NCI-H510A (cell line): ENCODE measurements at places on chromosomes 3 and 15.

- DNase-seq = no peak
Measured at GRCh38 chr3:179729981-179730380, 77.1 kb downstream of the USP13 start.

DNA sequence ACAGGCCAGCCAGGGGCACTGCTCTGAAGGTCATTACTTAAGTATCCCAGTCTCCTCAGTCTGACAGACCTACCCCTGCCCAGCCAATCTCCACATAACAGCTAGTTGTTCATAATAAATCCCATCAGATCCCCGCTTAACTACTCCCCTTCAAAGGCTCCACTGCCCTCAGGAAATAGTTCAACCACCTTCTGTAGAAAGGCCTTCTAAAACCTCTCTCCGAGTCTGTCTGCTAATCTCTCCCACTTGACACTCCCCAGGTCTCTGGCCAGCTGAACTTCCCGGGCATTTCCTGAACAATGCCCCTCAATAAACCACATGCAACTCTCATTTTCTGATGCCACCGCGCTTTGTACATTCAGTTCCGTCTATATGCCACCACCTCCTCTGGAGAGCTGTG lies 6.0 kb downstream of the PRC1 start:
- DNase-seq = no peak

DNA sequence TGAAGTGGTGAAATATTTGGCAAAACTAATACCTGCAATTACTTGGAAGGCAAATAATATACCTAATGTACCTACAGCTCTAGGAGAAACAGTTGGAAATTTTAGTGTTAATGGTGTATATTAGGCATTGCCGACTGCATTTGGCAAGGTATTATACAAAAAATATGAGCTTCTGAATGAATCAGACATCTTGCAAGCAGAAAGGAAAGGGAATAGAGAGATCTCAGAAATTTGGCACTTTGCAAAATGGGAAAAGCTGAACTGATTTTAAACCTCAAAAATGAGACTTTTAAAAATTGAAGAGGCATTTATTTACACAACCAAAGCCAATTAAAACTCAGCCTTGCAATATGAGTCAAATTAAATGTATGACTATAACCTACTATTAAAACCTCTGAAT lies 40.2 kb upstream of the C15orf61 start:
- no peak for DNase-seq

DNA sequence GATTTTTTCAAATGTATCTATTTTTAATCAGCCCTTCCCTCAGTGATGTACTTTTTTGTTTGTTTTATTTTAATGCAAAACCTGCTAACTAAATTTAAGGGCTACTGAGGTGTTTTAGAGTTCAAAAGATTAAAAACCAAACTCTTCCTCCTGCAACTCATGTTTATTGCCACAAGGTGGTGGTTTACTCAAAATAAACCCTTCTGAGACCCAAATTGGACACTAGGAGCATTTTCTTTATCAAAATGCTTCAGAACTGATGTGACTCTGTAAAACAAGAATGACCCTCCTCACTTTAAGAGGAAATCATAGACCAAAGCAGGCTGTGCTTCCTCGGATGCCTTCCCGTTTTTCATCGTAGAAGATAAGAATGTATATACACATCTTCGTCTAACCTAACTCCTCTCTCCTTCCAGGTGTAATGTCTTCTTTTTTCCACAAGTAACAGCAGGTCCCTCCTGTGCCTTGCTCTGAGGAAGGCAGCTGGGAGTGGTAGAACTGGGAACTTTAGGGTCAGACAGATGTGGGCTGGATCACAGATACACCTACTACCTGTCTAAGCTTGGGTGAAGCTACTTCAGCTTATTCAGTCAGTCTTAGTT lies 2.9 kb upstream of the NME9 start:
- no peak for DNase-seq

- no peak for DNase-seq
Measured at GRCh38 chr3:143914257-143914656, 57.4 kb upstream of the DIPK2A start.

DNA sequence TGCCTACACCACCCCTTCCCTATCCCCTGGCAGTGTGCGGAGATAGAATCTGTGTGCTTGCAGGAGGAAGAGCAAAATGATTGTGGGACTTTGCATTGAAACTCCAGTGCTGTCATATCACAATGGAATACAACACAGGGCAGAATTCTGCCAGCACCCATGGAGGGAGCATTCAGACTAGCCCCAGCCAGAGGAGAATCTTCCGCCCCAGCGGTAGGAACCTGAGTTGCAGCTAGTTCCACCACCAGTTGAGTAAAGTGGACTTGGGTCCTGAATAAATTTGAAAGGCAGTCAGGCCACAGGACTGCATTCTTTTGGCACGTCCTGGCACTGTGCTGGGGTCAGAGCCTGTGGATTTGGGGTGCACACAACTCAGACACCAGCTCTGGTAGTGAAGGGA lies 27.5 kb downstream of the NCBP2 start:
- DNase-seq = no peak

- no peak for DNase-seq
Measured at GRCh38 chr3:4565809-4566501, 72.8 kb downstream of the ITPR1 start.

GRCh38 chr15:77528290-77528967 lies 104.3 kb downstream of the LINGO1 start:
- DNase-seq = no peak

GRCh38 chr15:33209575-33210481 lies 15.3 kb upstream of the FMN1 start:
- DNase-seq = no peak

GRCh38 chr3:34374521-34374920 lies 576.1 kb downstream of the PDCD6IP start:
- DNase-seq = no peak

DNA sequence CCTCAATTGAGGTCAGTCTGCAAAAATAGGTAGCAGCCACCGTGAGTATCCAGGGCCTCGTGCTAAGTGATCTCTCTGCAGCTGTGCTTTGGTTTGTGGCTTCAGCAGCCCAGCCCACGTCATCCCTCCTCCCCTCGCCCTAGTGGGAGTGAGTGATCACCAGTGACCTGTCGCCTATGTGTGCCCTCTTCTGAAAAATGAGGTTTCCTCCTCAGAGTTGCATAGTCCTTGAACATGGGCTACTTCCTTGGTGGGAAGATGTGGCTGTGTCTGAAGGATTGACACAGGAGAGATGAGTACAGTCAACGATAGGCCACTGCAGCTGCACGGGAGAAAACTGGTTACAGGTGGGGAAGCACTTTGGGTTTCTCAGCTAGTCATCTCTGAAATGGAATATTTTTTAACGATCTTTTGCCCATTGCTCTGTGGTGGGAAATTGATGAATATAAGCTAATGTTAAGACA lies 144.8 kb upstream of the BHLHE40 start:
- DNase-seq = no peak

GRCh38 chr3:11521167-11521566 lies 122.5 kb downstream of the VGLL4 start:
- no peak for DNase-seq

GRCh38 chr3:151383111-151383510 lies 1.4 kb downstream of the P2RY12 start:
- DNase-seq = no peak

GRCh38 chr3:131147534-131147933 lies 120.9 kb downstream of the NEK11 start:
- no peak for DNase-seq

GRCh38 chr3:49717211-49717958 lies 2.1 kb downstream of the AMIGO3 start:
- DNase-seq = no peak

DNA sequence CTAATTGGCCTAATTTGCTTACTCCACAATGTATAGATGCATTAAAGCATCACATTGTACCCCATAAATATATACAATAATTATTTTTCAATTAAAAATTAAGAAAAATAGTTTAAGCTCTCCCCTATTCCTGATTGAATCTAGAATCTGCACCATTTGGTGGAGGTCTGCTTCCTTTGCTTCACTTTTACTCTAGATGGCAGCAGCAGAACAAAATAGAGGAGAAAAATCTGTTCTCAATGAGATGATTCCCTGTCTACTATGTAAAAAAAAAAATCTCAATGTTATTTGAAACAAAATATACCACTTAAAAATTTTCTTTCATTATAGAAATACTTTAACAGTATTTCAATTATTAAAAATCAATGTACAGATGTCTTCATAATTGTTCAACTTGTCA lies 109.6 kb upstream of the FXR1 start:
- no peak for DNase-seq

DNA sequence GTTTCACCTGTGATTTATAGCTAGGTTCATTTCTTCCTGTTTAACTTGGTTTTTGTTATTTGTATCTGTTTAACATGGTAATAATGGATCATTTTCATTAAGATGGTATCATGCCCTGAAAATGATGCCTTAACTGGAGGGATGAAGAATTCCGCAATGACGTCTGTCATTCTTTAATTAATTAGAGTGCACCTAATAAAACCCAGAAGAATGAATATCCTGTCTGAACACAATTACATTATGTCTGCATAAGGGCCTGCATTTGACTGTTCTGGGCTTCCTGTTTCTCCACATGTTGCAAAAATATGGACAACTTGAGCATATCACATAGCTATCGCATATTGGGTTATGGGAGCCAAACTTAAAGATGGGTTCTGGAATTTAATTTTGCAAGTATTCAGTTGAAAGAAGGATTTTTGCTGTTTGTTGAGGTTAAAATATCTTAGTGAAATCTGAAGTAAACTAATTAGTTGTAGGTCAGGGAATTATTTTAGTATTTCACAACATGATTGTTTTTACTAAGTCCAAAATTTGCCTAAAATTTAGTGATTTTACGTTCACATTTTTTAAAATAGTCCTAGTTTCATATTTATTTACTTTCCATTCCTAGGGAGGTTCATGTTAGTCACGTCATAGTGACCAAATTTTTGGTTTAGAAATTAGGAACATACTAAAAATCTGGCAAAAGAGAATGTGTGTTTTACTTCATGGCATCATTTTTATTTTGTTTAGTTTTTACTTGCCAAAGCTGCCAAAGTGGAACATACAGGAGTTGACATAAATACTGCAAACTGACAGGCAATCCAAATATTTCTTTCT lies 321.0 kb upstream of the TGFBR2 start:
- no peak for DNase-seq

DNA sequence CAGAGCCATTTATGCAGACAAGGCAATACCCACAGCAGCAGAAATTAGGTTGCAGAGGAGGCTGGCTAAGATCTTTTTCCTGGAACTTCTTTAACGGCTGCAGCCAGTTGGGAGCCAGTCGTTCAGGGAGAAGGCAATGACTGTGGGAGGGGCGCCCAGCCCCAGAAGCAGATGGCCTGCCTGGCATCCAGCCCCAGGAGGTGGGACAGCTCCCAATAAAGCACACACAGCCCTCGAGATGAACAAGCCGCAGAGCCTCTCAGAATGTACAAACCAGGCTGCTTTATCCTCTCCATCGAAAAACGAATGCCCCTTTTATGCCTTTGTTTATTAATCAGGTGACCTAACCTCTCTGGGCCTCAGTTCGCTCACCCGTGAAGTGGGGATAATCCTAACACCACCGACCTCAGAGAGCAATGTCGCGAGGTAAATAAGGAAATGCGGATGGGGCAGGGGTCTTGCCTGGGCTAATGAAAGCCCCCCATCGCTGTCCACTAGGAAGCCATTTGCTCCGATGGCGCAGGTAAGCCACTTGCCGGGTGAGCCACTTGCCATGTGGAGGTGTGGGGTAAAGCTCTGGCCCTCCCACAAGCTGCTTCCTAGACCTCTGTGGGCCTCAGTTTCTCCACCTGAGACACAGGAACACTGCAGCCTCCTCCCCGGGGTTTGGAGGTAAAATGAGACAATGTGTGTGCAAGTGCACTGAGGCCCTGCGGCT lies 35.8 kb downstream of the MGLL start:
- DNase-seq = peak; percentile 24

DNA sequence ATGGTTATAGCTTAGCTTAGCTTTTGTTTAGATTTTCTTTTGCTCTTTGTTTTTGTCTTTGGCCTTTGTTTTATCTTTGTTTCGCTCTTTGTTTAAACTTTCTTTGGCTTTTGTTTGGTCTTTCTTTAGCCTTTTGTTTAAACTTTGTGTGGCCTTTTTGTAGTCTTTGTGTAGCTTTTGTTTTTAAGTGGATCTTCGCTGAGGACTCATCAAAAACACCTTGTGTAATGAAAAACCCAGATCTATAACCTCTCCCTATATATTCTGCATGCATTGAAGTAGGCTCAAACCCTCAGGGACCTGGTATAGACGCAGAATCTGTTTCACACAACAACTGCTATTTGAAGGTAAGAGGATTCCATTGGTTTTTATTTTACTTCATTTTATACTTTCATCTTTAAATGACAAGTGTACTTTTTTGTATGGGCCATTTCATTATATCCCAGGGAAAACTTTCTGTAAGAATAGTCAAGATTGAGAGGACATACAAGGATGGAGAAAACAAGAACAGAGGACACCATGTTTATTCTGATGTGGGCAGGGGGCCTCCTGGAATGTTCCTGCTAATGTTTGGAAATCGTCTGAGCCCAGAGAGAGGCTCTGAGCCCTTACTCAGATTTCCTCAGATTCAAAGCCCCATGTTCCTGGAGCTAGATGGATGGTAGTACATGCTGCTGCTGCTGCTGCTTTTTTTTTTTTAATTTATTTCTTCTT lies at the start of gene MOBP:
Gene MOBP, plus strand, starts transcription at position 287 of the 714 bp plus-strand sequence. CDS start 34,390 bp downstream, outside the sequence.
- no peak for DNase-seq

- peak; percentile 51 for DNase-seq
Measured at GRCh38 chr15:95948411-95948810, 382.1 kb upstream of the NR2F2 start.

DNA sequence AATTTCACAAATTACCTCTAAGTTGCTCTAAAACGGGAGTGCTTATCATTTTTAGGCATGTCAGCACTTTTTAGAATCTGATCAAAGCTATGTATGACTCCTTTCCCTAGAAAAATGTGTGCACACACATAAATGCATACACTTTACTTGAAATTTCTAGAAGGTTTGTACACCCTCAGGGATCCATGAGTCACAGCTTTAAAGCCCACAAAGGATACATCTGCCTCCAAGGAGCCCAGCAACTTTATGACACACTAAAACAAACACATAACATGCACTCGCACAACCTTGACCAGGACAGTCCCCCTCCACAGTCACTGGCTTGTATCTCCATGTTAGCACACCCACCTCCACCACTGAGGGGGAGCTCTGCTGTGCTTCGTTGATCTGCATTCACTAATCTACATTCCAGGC lies 722.0 kb upstream of the CFAP20DC start:
- DNase-seq = no peak

DNA sequence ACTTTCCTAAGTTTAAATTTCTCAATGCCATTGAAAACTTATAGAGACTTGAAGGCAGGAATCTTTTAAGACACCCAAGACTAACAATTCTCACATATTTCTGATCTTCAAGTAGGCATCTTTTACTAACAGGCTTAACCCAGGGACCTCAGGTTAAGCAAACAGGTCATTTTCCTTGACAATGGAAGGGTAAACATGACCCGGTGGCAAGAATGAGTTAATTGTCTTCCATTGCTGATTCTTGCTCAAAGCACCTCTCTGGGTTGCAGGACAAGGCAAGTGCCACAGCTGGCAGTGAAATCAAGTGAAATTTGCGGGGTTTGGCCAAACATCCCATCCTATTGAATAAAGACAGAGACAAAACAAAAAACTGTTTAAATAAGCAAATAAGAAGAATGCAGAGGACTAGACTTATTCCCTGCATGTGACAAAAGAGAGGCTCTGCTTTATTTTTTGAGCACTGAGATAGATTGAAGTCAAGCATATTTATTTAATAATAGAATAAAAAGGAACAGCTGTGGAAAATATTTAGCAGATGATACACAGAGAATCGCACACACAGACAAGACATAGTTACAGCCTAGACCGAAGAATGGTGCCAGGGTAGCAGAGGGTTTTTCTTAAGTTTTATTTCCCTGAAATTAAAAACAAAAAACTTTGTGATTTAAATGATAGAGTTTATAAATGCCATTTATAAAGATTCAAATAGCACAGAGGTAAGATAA lies 56.0 kb upstream of the MITF start:
- DNase-seq = no peak

- no peak for DNase-seq
Measured at GRCh38 chr3:39361252-39361927, 21.8 kb upstream of the SLC25A38 start.
